ENCODE measurements at places on chromosomes 1 and 21. TPM values are rescaled to one million over a fixed set of nuclear protein-coding genes. Genes with fewer than 3 reads are reported as not detected.

DNA sequence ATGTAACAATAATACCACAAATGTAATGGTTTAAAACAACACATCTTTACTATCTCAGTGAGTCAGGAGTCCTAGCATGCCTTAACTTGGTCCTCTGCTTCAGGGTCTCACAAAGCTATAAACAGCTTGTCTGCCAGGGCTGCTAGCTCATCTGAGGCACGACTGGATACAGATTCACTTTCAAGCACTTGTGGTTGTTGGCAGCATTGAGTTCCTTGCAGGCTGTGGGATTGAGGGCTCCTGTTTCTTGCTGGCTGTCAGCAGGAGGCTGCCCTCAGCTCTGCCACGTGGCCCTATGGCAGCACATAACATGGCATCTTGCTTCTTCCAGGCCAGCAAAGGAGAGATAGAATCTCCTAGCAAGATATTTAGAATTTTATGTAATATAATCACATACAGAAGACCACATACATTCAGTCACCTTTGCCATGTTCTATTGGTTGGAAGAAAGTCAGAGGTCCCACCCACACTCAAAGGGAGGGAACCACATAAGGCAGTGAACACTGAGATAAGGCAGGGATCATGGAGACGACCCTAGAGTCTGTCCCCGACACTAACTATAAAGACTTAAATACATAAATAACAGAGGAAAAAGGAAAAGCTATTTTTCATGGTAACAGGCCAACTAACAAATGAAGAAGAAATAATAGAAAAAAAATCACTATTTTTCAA is 18.9 kb upstream of the IPP start:
- no peak for DNase-seq

DNA sequence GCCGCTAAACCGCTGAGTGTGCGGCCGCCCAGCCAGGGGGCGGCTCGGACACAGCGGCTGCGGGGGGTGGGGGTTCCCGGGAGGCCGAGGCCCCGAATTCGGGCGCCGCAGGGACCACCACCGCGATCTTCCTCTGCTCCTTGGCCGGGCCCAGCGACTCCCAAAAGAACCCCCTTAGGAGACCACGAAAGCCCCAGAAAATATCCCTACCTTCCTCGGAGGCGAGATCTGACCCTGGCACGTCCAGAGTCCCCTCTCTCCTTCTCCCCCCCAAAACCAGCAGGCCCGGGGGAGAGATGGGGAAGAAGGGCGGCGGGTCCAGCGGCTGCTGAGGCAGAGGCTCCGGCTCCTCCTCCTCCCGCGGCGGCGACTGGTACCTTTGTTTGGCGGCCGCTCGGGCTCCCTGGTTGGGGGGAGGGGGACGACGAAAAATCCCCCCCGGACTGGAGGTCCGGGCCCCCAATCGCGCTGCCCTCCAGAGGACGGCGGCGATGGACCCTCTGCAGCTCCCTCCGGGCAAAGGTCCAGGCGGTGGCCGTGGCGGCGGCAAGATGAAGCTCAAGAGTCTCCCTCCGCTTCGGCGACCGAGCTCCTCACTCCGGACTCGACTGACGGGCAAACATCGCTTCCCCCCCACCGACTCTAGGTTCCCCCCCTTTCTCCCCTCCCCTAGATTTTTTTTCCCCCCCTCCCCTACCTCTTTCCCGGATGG is at the start of gene ARID4B:
Gene ARID4B (minus strand): TSS at position 621 of the 712 bp plus-strand sequence. CDS start 1,260 bp downstream, outside the sequence.
- DNase-seq, result no peak

DNA sequence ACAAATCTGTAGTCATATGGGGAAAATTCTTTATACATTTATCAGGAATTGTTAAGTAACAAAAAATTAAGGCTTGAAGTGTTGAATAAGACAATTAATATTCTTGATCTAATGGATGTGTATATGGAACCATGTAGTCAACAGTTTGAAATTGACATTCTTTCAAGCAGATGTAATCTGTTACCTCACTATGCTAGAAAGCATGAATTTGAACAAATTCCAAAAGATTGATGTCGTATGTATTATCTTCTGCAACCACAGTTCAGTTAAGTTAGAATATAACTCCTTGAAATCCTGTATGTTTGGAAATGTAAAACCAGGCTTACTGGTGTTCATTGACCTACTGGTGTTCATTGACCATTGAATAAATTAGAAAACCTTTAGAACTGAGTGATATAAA is 16.1 kb downstream of the CCDC18 start:
- DNase-seq, result no peak

DNA sequence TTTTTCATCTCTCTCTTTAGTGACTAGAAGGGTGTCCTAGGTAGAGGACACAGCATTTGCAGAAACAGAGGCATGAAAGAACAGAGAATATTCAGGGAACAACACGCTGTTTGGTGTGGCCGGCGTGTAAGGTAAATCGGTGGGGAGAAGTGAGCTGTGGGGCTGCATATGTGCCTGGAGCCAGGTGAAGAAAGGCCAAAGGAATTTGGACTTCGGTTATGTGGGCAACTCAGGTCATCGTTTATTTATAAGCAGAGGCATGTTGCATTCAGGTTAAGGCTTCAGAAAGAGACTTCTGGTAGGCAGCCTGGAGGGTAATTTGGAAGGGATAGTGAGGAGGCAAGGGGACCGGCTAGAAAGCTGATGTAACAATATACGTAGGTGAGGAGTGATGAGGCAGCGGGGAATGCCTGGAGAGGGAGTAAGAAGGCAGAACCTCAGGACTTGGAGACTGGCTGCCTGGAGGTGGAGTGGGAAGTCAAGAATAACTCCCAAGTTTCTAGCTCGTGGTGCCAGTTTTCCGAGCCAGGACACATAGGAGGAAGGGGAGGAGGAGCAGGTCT is 64.1 kb upstream of the ACOT11 start:
- DNase-seq, result no peak

DNA sequence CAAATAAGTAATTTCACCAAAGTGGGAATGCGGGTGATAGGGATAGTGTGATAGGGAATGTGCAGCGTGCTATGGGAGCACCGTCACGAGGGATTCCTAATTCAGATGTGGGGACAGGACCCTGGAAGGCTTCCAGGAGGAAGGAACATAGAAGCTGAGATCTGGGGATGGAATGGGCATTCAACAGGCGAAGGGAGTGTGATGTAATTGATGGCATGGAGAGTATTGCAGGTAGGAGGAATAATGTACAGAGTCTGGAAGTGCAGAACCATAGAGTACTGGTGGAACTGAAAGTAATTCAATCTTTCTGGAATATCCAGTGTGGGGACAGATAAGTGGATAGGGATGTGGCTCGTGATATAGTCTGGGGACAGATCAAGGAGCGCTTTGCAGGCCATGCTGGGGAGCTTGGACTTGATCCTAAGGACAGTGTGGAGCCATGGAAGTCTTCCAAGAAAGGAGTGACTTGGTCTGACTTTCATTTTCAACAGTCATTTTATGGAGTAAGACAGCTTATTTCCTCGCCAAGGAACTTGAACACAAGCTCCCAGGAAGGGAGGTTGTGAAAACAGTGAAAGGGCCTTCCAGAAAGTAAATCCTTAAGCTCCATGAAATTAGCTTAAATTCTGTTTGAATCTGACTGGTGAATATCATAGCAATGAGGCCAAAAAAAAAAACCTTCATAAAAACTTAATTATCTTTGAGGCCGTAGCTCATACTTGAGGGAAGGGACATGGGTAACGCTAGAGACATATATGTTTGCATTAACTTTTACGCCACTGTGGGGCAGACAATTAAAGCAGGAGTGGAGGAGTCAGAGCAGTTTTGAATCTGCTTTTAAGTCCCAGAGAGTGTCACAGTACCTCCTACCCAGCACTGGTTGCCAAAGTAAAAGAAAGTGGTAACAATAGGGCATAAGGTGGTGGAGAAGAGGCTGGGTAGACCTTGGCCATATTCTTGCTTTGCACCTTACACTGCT is 55.8 kb downstream of the ROR1 start:
- no peak for DNase-seq

GRCh38 chr1:30311749-30312148 is 411.6 kb downstream of the MATN1 start:
- no peak for DNase-seq

DNA sequence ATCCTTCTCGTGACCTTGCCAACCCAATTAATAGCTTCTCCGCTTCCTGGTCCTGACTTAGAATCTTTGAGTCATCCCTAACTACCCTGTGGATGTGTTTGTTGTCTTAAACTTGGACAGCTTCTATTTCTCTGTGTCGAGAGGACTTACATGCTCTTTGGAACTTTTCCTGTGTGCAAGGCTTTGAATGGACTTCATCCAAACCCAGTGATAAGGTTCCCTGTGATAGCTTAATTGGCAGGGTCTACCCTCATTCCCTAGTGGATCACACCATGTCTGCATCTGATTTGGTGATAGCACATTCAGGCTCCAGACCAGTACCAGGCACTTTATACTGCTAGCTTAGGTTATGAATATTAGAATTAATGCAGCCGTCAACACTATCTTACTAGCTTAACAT is 378.2 kb upstream of the KAZN start:
- DNase-seq, result no peak

DNA sequence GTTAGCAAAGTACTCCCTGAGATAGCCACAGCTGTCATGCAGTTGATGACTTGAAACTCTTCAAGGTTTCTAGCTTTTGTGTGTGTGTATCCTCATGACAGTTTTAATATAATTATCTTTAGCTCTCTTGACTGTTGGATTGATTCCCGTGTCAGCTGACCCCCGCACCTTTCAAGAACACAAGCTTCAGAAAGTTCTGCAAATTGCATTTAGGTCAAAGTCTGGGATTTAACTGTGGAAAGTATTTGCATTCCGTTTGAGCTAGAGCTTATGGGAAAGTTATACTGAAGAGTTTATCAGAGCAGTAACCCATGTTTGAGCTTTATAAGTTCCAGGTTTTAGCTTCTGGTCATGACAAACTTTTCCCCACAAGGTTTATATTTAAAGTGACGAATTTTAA is 380.1 kb upstream of the CHRM3 start:
- DNase-seq, result no peak

- no peak for DNase-seq
Observed at GRCh38 chr1:201509601-201510374, 2.9 kb upstream of the CSRP1 start.

DNA sequence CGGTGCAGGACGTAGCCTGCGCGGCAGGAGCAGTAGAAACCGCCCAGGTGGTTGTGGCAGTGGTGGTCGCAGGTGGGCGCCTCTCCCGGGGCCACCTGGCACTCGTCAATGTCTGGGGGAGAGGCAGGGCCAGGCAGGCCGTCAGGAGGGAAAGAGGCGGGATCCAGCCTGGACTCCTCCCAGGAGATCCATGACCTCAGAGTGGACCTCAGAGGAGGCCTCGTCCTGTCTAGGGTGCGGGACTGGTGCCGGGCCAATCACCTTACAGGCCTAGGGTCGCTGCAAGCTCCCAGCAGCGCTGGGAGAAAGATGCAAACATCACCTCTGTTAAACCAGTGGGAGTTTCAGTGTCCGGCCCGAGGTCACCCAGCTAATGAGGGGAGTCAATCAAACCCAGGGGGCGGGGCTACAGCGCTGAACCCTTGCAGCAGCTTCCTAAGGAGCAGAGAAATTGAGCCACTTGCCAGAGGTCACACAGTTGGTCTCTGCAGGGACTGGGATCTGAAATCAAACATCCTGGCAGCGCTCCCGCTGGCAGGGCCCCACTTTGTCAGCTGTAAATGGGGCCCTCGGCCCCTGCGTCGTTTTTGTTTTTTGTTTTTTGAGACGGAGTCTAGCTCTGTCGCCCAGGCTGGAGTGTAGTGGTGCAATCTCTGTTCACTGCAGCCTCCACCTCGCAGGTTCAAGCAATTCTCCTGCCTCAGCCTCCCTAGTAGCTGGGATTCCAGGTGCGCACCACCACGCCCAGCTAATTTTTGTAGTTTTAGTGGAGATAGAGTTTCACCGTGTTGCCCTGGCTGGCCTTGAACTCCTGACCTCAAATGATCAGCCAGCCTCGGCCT is 1.4 kb downstream of the MASP2 start:
- no peak for DNase-seq

- DNase-seq, result peak; percentile 28
Observed at GRCh38 chr1:222974496-222974895, 159.7 kb downstream of the DISP1 start.

- no peak for DNase-seq
Observed at GRCh38 chr1:48853006-48853405, 76.3 kb upstream of the BEND5 start.

- no peak for DNase-seq
Observed at GRCh38 chr1:28056129-28056925, 32.1 kb downstream of the EYA3 start.

DNA sequence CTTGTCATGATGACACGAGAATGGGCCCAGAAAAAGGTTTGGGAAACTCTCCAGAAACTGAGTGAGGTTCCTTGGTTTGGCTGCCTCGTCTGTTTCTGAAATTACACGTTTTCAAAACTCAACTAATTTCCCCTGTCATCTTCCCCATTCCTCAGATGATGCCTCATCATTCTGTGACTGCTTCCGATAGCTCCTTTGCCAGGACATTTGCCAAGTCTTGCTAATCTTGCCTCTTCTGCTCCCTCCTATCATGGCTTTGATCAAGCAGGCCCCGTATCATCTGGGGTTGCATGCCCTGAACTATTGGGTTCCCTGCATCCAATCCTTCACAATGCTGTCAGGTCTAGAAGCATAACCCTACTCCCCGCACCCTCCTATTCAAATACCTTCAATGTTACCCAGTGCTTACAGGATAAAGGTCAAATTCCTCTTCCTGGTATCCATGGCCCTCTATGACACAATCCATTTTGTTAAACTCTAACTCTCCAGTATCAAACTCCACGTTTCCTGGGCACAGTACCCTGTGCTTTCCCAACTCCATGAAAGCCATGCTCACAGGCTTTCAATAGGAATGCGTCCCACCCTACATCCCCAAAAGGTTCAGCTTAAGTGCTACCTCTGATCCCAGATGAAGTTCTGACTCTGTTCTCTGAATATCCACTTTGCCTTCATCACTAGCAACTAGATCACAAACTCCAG is 22.2 kb upstream of the TMEM200B start:
- no peak for DNase-seq

DNA sequence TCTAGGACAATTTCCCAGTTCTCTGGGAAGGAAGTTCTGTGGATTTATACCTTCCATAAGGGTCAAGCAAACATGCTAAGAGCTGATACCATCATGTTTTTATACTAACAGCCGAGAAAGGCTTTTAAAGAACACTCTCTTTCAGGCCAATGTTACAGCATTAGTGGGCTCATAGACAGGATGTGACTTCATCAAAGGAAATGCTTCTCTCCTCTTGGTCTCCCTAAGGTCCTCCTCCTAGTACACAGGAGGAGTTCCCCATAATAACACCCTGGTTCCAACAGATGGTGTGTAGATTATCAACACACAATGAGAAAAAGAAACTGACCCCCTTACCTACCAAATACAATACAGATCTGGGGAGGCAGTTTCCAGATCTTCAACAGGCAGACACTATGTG is 26.7 kb upstream of the GLIS1 start:
- DNase-seq, result peak; percentile 94

The SEC16B gene
- total RNA-seq, result 0.44 TPM

The ERI3 gene
- 53.5 TPM for total RNA-seq

The CNKSR1 gene
- not detected for total RNA-seq

The BRDT gene
- total RNA-seq, result not detected

The MYBPH gene
- not detected for total RNA-seq
